Stimulated activated CD4-positive, alpha-beta T cell treated with anti-CD3 and anti-CD28 coated beads, Interleukin-12 subunit alpha, Interleukin-12 subunit beta, amount 100 ng/mL, for 4 hours (primary cell): ENCODE measurements at places on chromosomes 7 and 10.

- DNase-seq = no peak
Observed at GRCh38 chr7:29596593-29597178, 33.1 kb downstream of the PRR15 start.

DNA sequence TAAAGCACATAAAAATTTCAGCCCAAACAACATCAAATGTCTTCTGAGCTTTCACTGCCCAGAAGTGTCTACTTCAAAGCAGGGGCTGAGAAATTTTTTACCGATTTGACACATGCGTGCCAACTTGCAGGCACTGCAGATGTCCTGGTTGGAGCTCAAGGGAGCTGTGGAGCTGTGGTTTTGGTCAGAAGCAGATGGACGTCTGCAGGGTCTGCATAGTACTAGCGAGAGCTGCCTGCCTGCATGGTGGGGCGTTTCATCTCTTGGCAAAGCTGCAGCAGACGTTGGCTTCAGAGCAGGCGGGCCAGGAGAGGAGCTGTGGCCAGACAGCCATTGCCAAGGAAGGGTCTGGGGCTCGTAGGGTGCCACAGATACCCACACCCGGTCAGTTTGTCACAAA, 296.7 kb downstream of the GLRX3 start:
- DNase-seq = no peak

DNA sequence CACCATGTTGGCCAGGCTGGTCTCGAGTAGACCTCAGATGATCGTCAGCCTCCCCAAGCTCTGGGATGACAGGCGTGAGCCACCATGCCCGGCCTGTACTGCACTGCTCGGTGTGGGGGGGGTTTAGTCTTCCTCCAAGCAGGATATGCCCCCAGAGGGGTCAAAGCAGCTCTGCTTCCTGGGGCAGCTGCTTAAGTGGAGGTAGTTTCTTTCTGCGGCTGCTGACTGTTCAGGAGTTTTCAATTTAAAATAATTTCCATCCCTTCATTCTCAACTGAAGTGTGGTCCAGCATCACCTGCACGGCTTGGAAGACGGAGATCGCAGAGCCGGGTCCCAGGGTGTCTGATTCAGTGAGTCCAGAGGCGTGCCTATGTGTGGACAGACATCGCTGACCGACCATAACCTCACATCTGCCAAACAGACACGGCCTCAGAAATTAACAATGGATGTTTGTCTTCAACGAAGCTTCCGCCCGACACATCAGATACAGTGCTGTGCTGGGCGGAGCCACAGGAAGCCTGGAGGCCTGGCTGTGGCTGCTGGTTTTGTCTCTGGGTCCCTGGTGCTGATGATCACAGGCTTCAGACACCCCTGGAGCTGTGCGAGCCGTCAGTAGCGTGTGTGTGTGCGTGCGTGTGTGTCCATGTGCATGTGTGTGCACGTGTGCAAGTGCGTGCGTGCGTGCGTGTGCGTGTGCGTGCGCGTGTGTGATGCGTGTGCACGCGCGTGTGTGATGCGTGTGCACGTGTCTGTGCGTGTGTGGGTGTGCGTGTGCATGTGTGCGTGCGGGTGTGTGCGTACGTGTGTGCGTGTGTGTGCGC, 226.5 kb upstream of the PITRM1 start:
- DNase-seq = no peak

GRCh38 chr7:130986261-130986690, 252.3 kb upstream of the KLF14 start:
- no peak for DNase-seq

DNA sequence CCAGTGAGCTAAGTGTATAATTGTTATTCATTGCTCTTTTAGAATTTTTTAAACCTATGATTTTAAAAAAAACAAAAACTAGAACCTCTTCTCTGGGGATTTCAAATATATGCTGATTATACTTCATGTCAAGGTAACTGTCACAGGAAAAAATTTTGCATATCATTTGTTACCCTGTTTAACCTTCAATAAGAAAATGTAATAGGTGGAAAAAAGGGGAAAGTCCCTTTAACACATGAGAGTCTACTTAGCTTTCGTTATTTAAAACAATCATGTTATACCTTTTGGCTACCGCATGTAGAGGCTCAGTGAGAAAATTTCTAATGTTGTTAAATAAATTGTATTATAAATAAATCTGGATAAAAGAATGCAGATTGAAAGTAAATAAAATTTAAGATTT, 190.1 kb upstream of the AKR1E2 start:
- DNase-seq = no peak

GRCh38 chr7:18221377-18222293, 194.0 kb upstream of the PRPS1L1 start:
- DNase-seq = no peak

DNA sequence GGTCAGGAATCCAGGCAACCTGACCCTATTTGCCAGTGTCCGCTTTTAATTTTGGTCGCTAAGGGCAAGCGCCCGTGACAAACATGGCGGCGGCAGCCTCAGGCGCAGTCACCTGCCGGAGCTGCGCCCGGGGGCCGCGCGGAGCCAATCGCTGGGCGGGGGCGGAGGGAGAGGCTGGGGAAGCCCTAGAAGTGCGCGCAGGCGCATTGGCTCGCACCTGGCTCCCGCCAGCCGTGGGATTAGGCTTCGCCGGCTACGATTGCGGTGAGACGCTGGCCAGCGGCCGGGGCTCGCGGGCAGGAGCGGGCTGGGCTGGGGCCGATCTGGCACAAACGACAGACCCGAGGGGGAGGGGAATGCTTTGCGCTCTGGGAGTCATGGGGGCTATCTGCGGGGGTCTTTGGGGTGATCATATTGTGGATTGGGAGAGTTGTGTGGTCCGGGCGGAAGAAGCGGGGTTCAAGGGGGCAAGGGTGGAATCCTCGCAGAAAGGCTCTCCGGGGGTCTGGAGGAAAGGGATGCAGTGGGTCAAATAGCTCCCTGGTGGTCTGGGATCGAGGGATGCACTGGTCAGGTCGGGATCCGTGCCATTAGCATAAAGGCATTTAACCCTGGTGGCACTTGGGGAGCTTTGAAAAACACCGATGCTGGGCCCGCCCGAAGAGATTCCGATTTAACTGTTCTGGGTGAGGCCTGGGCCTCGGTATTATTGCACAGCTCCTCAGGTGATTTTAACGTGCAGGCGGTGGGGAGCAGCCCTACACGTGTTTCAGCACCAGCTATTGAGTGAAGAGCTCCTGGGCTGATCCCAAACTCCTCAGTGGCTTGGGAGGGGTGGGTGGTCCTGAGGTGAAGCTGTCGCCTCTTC, 10.1 kb upstream of the C10orf95 start:
- DNase-seq = peak; percentile 96

GRCh38 chr7:99083068-99083651, 60.7 kb downstream of the SMURF1 start:
- DNase-seq = no peak
